ENCODE measurements at places on chromosomes 4 and X. TPM values are rescaled to one million over a fixed set of nuclear protein-coding genes. Genes with fewer than 3 reads are reported as not detected.

MAGEA1 gene
- not detected for total RNA-seq

HTN3 gene
- not detected for total RNA-seq

IBSP gene
- not detected for total RNA-seq

RAB33A gene
- total RNA-seq = 0.65 TPM

FGD1 gene
- 6.0 TPM for total RNA-seq

CHRDL1 gene
- not detected for total RNA-seq

TMPRSS11B gene
- not detected for total RNA-seq

RPS6KA6 gene
- total RNA-seq = 1.1 TPM

ZNF718 gene
- 6.9 TPM for total RNA-seq

SCFD2 gene
- total RNA-seq = 25.1 TPM

TSPYL2 gene
- total RNA-seq = 8.5 TPM

PAK3 gene
- 0.29 TPM for total RNA-seq

GIMD1 gene
- not detected for total RNA-seq

TLR3 gene
- 2.9 TPM for total RNA-seq

STEEP1 gene
- total RNA-seq = 28.5 TPM

ACE2 gene
- total RNA-seq = not detected

UGT2B15 gene
- not detected for total RNA-seq

CTAG1A gene
- not detected for total RNA-seq

DKK2 gene
- not detected for total RNA-seq

PCDH7 gene
- total RNA-seq = 1.4 TPM

FAM114A1 gene
- 149 TPM for total RNA-seq

IL1RAPL2 gene
- total RNA-seq = not detected

HSFX3 gene
- total RNA-seq = not detected

CFAP47 gene
- total RNA-seq = not detected

AKAP14 gene
- not detected for total RNA-seq

HTN1 gene
- total RNA-seq = not detected

SLC26A1 gene
- 0.19 TPM for total RNA-seq

RBPJ gene
- total RNA-seq = 62.1 TPM

TLL1 gene
- 15.7 TPM for total RNA-seq

SH3TC1 gene
- total RNA-seq = 142 TPM

NEIL3 gene
- total RNA-seq = 3.6 TPM

TDO2 gene
- total RNA-seq = not detected

CPE gene
- 4.6 TPM for total RNA-seq

RTL3 gene
- under 0.01 TPM for total RNA-seq

RIPPLY1 gene
- not detected for total RNA-seq

PLP1 gene
- total RNA-seq = not detected

SPANXA1 gene
- total RNA-seq = not detected

GSX2 gene
- total RNA-seq = not detected

AMBN gene
- not detected for total RNA-seq

GPR78 gene
- total RNA-seq = not detected

RHOXF2 gene
- not detected for total RNA-seq

PLAC1 gene
- total RNA-seq = not detected

SGCB gene
- 14.0 TPM for total RNA-seq

CPEB2 gene
- 11.1 TPM for total RNA-seq

FOXP3 gene
- total RNA-seq = 0.33 TPM

ATRX gene
- total RNA-seq = 83.9 TPM

EDA gene
- total RNA-seq = 2.3 TPM

PPEF2 gene
- not detected for total RNA-seq

LRBA gene
- 59.1 TPM for total RNA-seq

PPP2R2C gene
- 0.10 TPM for total RNA-seq

RASGEF1B gene
- total RNA-seq = 0.29 TPM

RHOH gene
- total RNA-seq = 0.57 TPM

RHOXF2B gene
- not detected for total RNA-seq

GPR173 gene
- total RNA-seq = 1.9 TPM

UGT2A1 gene
- total RNA-seq = 0.33 TPM

HSFX1 gene
- total RNA-seq = 0.33 TPM

TLR10 gene
- total RNA-seq = not detected

SPANXN4 gene
- not detected for total RNA-seq

CLIC2 gene
- 10.8 TPM for total RNA-seq

Measured in vein endothelial cell (primary cell).